ENCODE measurements at places on chromosomes 12 and 14.

GRCh38 chr12:64203036-64203435 lies 19.1 kb downstream of the KICS2 start:
- DNase-seq, result no peak

DNA sequence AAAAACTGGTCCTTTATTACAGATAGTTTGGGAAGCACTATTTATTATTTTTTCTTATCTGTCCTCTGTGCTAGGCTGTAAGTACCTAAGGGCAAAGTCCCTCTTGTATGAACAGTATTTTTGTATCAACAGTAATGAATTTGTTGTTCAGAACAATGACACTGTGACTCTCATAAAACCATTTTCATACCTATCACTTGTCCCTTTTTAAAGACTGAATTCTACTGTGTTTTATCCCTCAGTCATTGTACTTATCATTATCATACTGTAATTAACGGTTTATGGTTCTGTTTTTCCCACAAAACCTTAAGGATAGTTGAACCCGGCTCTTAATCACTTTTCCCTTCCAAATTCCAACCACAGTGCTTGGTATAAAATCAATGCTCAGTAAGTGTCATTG lies 69.4 kb downstream of the SRGAP1 start:
- DNase-seq, result no peak

- DNase-seq, result no peak
Measured at GRCh38 chr14:69685716-69686115, 74.3 kb downstream of the SUSD6 start.

GRCh38 chr12:75378354-75378753 lies 12.5 kb upstream of the GLIPR1L2 start:
- DNase-seq, result no peak

DNA sequence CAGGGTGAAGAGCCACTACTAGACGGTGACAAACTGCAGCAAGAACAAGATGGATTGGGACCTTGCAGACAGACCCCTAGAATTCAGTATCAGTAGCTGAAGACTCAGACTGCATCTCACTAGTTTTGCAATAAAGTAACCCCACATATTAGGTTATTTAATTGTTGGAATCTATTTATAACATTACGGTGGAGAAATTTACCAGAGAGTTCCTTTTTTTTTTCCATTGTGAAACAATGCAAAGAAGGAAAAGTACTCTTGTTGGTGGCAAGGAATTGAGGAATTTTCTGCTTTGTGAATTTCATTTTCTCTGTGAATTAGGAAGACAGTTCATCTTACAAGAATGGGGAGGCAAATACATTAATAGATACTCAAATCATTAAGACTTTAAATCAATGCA lies 185.7 kb upstream of the PPFIA2 start:
- no peak for DNase-seq

Measured in neuronal stem cell (in vitro differentiated cells).